ENCODE measurements at places on chromosomes 2 and 18. TPM values are rescaled to one million over a fixed set of nuclear protein-coding genes. Genes with fewer than 3 reads are reported as not detected.

The MAL gene
- 206 TPM for polyA plus RNA-seq

The IL36B gene
- polyA plus RNA-seq, result not detected

The MC4R gene
- polyA plus RNA-seq, result not detected

The CRYGD gene
- polyA plus RNA-seq, result not detected

The DTYMK gene
- 61.0 TPM for polyA plus RNA-seq

The IL1A gene
- not detected for polyA plus RNA-seq

The RESP18 gene
- polyA plus RNA-seq, result not detected

The GPR39 gene
- not detected for polyA plus RNA-seq

The SGPP2 gene
- polyA plus RNA-seq, result 17.2 TPM

The GULP1 gene
- 0.73 TPM for polyA plus RNA-seq

The C2orf80 gene
- 3.3 TPM for polyA plus RNA-seq

The CNDP1 gene
- 90.4 TPM for polyA plus RNA-seq

Data from brain (organoid and tissue), 16 donors.